ENCODE measurements at places on chromosomes 6 and 20.

DNA sequence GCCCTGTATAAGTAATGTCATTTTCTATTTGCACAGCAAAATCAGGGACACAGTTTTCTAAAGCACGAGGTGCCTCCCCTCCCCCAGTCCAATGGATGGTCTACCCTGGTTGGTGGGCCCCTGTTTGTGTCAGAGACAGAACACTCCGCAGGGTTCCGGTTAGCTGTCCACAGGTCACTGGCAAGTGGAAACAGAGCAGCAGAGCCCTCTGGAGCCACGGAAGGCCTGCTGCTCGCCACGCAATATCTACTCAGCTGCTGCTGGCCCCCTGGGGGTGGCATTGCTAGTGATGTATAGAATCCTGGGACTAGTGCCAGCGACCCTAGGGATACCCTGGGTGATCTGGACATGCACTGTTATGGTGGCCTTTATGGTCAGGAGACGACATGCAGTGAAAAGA, 50.4 kb downstream of the RIN2 start:
- no peak for DNase-seq

GRCh38 chr6:158388727-158389126, 76.5 kb downstream of the TULP4 start:
- DNase-seq, result no peak

- no peak for DNase-seq
Observed at GRCh38 chr20:45059022-45059728, 41.8 kb downstream of the KCNS1 start.

- DNase-seq, result no peak
Observed at GRCh38 chr6:327538-328116, 35.3 kb downstream of the DUSP22 start.
